ENCODE measurements at places on chromosomes 16 and 17. TPM values are rescaled to one million over a fixed set of nuclear protein-coding genes. Genes with fewer than 3 reads are reported as not detected.

CES4A gene
- 2.0 TPM for total RNA-seq

CDH13 gene
- not detected for total RNA-seq

KRTAP4-1 gene
- 0.25 TPM for total RNA-seq

RPH3AL gene
- 23.3 TPM for total RNA-seq

C16orf96 gene
- total RNA-seq: not detected
